Astrocyte of the spinal cord (primary cell): ENCODE measurements at places on chromosomes 2 and 18.

GRCh38 chr18:50706651-50707050 is 113.2 kb downstream of the MRO start:
- no peak for DNase-seq

- no peak for DNase-seq
These were observed 167.6 kb upstream of the ACAA2 start for GRCh38 chr18:49980896-49981295.

DNA sequence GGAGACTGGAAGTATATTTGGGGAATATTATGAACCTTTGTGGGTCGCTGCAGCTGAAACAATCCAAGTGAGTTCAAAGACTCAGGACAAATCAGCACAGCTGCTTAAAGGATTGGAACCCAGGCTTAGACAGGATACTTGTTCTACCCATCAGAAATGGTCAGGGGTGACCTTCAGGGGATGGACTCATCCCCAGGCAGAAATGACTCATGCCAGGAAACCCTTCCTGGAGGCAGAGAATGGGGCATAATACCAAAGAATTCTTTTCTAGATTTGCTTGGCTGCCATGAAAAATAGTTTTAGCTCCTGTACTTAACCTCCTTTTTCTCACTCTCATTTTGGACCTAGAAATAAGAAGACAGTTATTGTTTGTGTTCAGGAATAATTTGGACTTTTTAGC is 425.5 kb downstream of the TSN start:
- DNase-seq, result no peak

DNA sequence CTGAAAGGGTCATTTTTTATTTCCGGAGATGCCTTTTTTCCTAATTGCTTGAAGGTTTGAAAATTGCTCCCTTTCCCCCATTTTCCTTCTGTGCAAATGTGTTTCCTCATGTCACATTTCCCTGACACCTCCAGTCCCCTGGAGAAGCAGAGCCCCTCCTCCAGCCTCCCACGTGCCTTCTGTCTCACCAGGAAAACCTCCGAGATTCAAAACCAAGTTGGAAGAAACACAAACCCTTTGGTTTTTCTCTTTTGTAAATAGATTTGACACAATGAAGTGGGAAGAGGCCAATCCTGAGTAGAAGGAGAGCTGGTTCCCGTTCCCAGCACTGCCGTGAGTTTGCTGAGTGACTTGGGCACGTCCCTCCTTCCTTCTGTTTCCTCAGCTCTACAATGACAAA is 125.4 kb upstream of the MYCN start:
- no peak for DNase-seq

GRCh38 chr2:241308832-241309500 is 6.5 kb downstream of the HDLBP start:
- DNase-seq, result no peak

GRCh38 chr2:145066856-145067548 is 547.1 kb upstream of the ZEB2 start:
- no peak for DNase-seq

DNA sequence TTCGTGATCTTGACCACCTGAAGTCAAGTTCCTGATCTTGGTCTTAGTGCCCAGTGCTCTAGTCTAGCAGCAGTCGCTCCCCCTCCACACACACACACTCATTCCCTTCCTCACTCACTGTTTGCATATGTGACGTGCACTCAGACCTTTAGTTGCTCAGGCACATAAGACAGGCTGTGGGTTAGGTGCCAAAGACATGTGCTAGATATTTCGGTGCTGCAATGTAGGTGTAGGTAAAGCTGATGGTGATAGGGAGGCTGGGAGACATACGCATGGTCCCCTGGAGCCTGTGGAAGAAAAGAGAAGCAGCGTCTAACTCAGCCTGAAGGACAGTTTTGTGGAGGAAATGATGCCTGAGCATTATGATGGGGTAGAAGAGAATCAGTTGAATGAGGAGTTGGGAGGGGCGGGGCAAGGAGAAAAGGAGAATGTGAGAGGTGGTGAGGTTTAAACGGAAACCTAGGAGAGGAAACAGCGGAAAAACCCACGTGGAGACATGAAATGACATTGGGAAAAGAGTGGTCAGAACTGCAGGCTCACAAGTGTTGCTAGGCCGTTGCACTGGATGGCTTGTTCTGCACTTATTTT is 3.8 kb downstream of the TTC39C start:
- no peak for DNase-seq

DNA sequence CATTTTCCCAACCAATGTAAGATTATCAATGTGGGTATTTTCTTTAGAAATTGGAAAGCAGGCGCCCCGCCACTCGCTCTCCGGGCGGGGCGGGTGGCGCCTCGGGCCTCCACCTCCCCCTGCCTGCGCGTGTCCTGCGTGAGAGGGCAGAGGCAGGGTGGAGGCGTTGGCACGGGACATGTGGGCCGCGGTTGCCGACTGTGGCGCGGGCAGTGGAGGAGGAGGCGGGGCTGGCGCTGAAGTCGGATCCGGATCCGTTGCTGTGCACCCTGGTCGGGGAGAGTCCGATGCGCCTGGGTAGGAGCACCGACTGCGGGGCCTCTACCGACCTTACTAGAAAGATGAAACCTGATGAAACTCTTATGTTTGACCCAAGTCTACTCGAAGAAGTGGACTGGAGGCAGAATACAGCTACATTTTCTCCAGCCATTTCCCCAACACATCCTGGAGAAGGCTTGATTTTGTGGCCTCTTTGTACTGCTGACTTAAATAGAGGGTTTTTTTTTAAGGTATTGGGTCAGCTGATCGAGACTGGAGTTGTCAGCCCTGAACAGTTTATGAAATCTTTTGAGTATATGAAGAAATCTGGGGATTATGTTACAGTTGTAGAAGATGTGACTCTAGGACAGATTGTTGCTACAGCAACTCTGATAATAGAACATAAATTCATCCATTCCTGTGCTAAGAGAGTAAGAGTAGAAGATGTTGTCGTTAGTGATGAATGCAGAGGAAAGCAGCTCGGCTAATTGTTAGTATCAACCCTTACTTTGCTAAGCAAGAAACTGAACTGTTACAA is 37.9 kb downstream of the PMS1 start:
- DNase-seq, result peak; percentile 29
